ENCODE measurements at places on chromosomes 3 and 15.
A peak's percentile ranks its signal among the peaks of the same experiment; 100 is the strongest.

DNA sequence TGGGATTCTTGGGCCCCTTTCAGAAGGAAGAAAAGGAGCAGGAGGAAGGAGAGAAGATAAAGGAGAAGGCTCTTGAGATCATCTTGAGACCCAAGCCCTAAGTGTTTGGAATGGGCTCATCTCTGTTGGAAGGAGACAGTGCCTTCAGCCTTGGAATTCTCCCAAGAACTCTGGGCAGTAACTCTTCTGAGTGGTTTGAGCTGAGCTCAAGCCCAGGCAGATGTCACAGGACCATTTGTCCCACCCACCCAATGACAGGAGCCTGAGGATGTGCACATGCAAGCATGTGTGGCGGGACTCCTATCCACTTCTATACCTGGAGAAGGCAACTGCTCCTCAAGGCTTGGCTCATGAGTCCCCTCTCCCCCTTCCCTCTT is 14.6 kb upstream of the TMEM40 start:
- DNase-seq = no peak

DNA sequence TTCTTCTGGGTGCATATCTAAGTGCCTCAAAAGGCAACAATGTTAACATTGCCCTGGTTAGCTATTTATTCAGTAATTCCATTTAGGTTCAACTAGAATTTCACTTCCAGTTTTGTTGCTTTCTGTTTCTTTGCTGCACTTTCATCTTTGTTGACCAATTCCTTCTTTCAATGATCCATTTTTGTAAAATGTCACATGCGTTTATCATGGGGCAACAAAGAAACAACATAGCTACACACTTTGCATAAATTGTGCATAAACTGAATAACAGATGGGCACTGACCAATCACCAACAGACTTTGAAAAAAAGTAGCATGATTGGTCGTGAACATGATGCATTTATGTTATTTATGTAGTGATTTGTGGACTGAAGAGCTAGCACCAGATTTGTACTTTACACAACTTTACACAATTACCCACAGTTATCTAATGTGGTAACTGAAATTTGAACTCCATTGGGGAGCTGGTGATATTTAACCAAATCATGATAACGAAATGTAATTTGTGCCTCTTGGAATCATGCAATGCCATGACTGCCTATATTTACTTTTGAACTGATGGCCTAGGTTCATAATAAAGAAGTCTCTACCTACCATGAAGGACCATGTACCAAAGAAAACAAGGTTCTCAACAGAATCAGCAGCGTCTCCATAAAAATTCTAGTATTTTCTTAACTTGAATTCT is 7.1 kb upstream of the CPOX start:
- DNase-seq = no peak

DNA sequence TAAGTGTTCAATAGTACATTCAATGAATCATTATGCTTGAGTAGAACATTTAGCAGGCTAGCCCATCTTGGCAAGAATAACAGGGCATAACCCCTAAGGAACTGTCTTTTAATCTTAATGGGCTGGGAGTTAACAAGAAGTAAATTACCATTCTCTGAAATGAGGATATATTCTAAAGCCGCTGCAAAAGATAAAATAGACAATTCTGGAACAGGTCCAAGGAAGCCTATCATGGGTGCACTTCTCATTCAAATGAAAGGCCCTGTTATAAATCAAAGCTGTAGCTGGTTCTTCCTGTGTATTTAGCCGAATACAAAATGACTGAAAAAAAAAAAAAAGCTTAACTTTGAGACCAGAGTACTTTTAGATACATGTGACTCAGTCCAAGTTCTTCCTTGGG is 15.6 kb downstream of the MTHFS start:
- peak; percentile 32 for DNase-seq

GRCh38 chr3:193962986-193963685 is 172.8 kb upstream of the HES1 start:
- DNase-seq = peak; percentile 92

DNA sequence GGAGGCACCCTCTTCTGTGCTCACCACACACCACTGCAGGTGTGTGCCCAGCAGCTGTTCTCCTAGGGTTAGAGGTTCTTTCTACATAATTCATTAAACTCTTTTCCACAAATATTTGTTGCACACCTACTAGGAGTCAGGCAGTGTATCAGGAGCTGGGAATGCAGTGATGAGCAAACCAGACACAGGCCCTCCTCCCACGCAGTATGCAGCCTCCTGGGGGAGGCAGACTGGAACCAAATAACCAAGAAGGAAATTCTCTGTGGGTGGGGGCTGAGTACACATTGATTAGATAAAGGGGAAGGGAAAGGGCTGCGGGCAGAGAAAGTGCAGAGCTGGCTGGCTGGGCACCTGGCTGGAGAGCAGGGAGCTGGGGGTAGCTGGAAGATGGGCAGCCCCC is 18.5 kb upstream of the C3orf22 start:
- no peak for DNase-seq

DNA sequence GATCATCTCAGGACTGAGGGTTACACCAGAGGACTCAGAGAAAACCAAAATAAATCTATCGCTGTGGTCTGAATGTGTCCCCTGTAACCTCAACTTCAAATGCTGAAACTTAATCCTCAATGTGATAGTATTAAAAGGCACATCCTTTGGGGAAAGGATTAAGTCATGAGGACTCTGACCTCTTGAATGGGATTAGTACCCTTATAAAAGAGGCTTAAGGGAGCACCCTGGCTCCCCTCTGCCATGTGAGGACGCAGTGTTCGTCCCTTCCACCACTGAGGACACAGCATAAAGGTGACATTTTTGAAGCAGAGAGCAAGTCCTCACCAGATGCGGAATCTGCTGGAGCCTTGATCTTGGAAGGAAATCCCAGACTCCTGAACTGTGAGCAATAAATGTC is 39.5 kb downstream of the SRPRB start:
- DNase-seq = no peak
